ENCODE measurements at places on chromosomes 2 and 18. TPM values are rescaled to one million over a fixed set of nuclear protein-coding genes. Genes with fewer than 3 reads are reported as not detected.

TWIST2 gene
- not detected for total RNA-seq

ADD2 gene
- 1.2 TPM for total RNA-seq

DNA sequence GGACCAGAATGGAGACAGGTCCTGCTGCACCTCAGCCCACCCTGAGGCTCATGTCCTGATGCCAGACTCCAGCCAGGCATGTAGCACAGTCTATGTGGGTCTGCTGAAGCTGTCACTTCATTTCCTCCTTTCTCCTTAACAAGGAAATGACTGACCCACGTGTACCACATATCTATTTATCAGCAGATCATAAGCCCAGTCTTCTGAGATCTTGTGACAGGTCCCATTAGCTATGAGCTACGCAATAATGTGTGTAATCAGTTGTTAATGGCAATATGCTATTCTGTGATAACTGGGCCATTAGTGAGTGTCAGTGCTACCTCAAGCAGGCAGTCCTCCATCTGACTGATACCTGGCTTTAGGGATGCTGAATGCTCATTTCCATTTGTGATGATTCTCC lies 615.3 kb downstream of the BCL11A start:
- DNase-seq = no peak
- H3K27ac ChIP-seq = no peak overlapping the region
- no peaks in the 10 kb centered on the region for H3K27me3 ChIP-seq

TBR1 gene
- 0.05 TPM for total RNA-seq

Data from activated CD8-positive, alpha-beta memory T cell treated with anti-CD3 and anti-CD28 coated beads, Interleukin-2, amount 10 ng/mL, durations not matched to agents 7 days and 5 days (primary cell).